Panc1 (cell line): ENCODE measurements at places on chromosomes 5 and 9. TPM values are rescaled to one million over a fixed set of nuclear protein-coding genes. Genes with fewer than 3 reads are reported as not detected.

GRCh38 chr9:82805027-82805426, 257.9 kb downstream of the RASEF start:
- no peaks in the 10 kb centered on the region for H3K27me3 ChIP-seq
- DNase-seq: no peak
- no peak overlapping the region for H3K4me3 ChIP-seq
- H3K4me1 ChIP-seq: no peaks in the 10 kb centered on the region
- no peaks in the 10 kb centered on the region for H3K36me3 ChIP-seq

- DNase-seq: no peak
- no peaks in the 10 kb centered on the region for H3K36me3 ChIP-seq
- no peak overlapping the region for H3K27ac ChIP-seq
- no peak overlapping the region for H3K4me3 ChIP-seq
- H3K27me3 ChIP-seq: no peaks in the 10 kb centered on the region
These were observed 58.5 kb downstream of the BRINP1 start for GRCh38 chr9:119310741-119311140.

GRCh38 chr5:130077007-130077406, 172.7 kb downstream of the CHSY3 start:
- H3K27me3 ChIP-seq: no peaks in the 10 kb centered on the region
- H3K36me3 ChIP-seq: no peaks in the 10 kb centered on the region
- H3K4me3 ChIP-seq: no peak overlapping the region
- H3K27ac ChIP-seq: no peak overlapping the region

GRCh38 chr5:157549954-157550549, 25.5 kb downstream of the ADAM19 start:
- H3K4me3 ChIP-seq: no peak overlapping the region
- no peak overlapping the region for H3K27ac ChIP-seq
- no peaks in the 10 kb centered on the region for H3K36me3 ChIP-seq
- no peaks in the 10 kb centered on the region for H3K4me1 ChIP-seq
- no peaks in the 10 kb centered on the region for H3K27me3 ChIP-seq

GRCh38 chr5:142356349-142356715, 31.5 kb upstream of the SPRY4 start:
- peak overlapping the region; percentile 99 for H3K27ac ChIP-seq
- peaks cover 69% of the 10 kb centered on the region for H3K4me1 ChIP-seq
- no peak for DNase-seq
- H3K4me3 ChIP-seq: peak overlapping the region; percentile 55

DNA sequence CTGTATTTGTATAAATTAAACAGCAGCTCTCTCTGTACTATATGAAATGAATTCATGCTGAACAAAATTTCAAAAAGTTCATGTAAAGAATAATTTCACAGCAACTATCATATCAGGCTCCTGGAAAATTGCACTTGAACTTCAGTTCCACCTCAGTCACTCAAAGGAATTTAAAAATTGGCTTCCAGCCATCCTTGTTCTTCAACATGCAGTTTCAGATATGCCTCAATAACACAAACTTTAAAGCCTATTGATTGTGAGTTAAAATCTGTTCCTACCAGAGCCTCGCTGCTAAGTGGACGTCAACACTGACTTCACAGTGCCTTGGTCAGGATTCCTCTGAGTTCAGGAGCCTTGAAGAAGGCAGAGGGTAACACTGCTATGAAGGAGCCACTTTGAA, 418.7 kb upstream of the WWC1 start:
- H3K4me1 ChIP-seq: no peaks in the 10 kb centered on the region
- no peaks in the 10 kb centered on the region for H3K36me3 ChIP-seq
- DNase-seq: no peak
- H3K27ac ChIP-seq: no peak overlapping the region
- H3K4me3 ChIP-seq: no peak overlapping the region
- no peaks in the 10 kb centered on the region for H3K27me3 ChIP-seq

EMB gene
- total RNA-seq: 65.9 TPM

JAKMIP2 gene
- not detected for total RNA-seq

CCDC192 gene
- total RNA-seq: not detected

DBH gene
- total RNA-seq: not detected
